Natural killer cell (primary cell): ENCODE measurements at places on chromosomes 3 and 15. TPM values are rescaled to one million over a fixed set of nuclear protein-coding genes. Genes with fewer than 3 reads are reported as not detected.
A peak's percentile ranks its signal among the peaks of the same experiment; 100 is the strongest.

Gene C3orf49
- not detected for total RNA-seq

Gene PPIP5K1
- total RNA-seq, result 38.2 TPM

Gene MOBP
- total RNA-seq, result not detected

DNA sequence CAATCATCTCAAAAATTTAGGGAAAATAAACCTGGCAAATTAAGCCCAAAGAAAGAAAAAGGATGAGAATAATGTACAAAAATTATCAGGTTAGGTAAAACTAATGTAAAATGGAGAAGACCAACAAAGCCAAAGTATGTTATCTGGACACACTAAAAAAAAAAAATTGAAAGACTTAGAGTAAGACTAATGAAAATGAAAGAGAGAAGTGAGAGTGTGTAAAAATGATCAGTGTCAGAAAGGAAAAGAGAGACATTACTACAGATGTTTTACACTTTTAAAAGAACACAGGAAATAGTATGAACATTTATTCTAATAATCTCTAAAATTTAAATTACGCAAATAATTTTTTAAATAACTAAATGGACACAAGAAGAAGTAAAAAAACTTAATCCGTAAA, 573.3 kb upstream of the NR2F2 start:
- no peak overlapping the region for H3K27ac ChIP-seq
- H3K4me1 ChIP-seq, result peaks cover 3% of the 10 kb centered on the region
- peaks cover 5% of the 10 kb centered on the region for H3K27me3 ChIP-seq
- DNase-seq, result no peak
- no peaks in the 10 kb centered on the region for H3K36me3 ChIP-seq
- H3K4me3 ChIP-seq, result no peak overlapping the region

DNA sequence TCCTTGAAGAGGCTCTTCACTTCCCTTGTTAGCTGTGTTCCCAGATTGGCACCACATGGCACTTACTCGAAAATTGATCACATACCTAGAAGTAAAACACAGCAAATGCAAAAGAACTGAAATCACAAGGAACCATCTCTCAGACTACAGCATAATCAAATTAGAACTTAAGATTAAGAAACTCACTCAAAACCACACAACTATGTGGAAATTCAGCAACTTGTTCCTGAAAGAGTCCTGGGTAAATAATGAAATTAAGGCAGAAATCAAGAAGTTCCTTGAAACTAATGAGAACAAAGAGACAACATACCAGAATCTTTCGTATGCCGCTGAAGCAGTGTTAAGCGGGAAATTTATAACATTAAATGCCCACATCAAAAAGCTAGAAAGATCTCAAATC, 566.3 kb upstream of the TGFBR2 start:
- H3K4me3 ChIP-seq, result no peak overlapping the region
- no peaks in the 10 kb centered on the region for H3K4me1 ChIP-seq
- no peak overlapping the region for H3K27ac ChIP-seq
- no peaks in the 10 kb centered on the region for H3K27me3 ChIP-seq
- H3K36me3 ChIP-seq, result no peaks in the 10 kb centered on the region

GRCh38 chr3:144482876-144483275, 511.3 kb downstream of the DIPK2A start:
- no peak overlapping the region for H3K27ac ChIP-seq
- H3K27me3 ChIP-seq, result no peaks in the 10 kb centered on the region
- H3K4me3 ChIP-seq, result no peak overlapping the region
- H3K36me3 ChIP-seq, result no peaks in the 10 kb centered on the region
- no peaks in the 10 kb centered on the region for H3K4me1 ChIP-seq

Gene SPINT1
- 1.7 TPM for total RNA-seq

Gene TM6SF1
- total RNA-seq, result 10.4 TPM

DNA sequence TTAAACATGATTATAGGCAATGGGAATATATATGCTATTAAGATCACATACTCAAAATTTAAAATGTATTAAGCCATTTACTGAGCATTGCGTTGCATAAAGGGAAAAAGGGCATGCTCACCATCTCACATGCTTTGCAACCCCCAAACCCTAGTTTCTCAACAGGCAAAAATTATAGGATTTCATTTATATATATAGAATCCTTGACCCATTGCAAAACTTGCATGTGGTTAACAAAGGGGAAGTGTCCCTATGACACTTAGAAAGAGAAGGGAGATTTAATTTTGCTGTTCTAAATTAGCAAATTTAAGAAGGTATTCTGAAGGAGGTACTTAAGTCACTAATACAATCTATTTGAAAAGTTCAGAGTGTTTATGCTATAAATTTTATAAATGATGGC, 837.8 kb downstream of the DIPK2A start:
- H3K36me3 ChIP-seq, result no peaks in the 10 kb centered on the region
- DNase-seq, result no peak
- H3K4me1 ChIP-seq, result no peaks in the 10 kb centered on the region
- no peaks in the 10 kb centered on the region for H3K27me3 ChIP-seq
- H3K27ac ChIP-seq, result no peak overlapping the region
- no peak overlapping the region for H3K4me3 ChIP-seq

Gene P2RY1
- 1.0 TPM for total RNA-seq

Gene RAB6B
- total RNA-seq, result 1.4 TPM

GRCh38 chr15:80007532-80007931, 36.5 kb upstream of the BCL2A1 start:
- H3K27ac ChIP-seq, result no peak overlapping the region
- no peaks in the 10 kb centered on the region for H3K27me3 ChIP-seq
- H3K36me3 ChIP-seq, result no peaks in the 10 kb centered on the region
- no peaks in the 10 kb centered on the region for H3K4me1 ChIP-seq
- no peak overlapping the region for H3K4me3 ChIP-seq

- H3K36me3 ChIP-seq, result no peaks in the 10 kb centered on the region
- no peak for DNase-seq
- no peaks in the 10 kb centered on the region for H3K27me3 ChIP-seq
- no peak overlapping the region for H3K27ac ChIP-seq
Measured at GRCh38 chr3:39376959-39377634, 6.1 kb upstream of the SLC25A38 start.

Gene LRRIQ4
- total RNA-seq, result not detected

DNA sequence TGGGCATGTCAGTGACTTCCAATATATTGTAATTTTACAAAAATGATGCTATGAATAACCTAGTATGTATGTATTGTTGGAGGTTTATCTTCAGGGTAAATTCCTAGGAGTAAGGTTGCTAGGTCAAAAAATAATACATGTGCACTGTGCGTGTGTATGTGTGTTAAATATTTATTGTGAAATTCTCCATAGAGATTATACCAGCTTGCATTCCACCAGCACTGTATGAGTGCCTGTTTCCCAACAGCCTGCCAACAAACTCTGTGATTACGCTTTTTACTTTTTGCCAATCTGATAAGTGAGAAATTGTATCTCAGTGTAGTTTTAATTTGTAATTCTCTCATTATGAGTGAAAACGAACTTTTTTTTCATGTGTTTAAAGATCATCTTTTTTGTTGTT, 12.6 kb upstream of the IGF2BP2 start:
- no peak overlapping the region for H3K27ac ChIP-seq
- H3K4me3 ChIP-seq, result no peak overlapping the region
- H3K36me3 ChIP-seq, result no peaks in the 10 kb centered on the region
- no peaks in the 10 kb centered on the region for H3K27me3 ChIP-seq

DNA sequence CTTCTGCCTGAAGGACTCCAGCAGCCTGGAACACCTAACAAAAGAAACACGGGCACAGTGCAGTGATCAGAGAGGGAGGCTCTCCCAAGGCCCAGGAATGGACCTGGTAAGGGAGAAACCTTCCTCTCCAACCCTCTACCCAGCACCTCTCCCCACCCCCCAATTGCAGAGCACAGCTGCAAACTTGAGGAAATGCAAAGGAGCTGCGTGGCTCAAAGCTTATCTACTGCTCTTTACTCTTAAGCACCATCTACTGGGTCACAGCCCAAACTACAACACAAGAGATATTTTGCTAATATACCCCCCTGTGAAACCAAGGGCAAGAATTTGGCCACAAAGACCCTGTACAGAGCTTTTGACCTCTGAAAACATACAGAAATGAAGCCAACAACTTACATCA, 328.3 kb downstream of the OXSM start:
- H3K4me3 ChIP-seq, result no peak overlapping the region
- H3K27me3 ChIP-seq, result no peaks in the 10 kb centered on the region
- H3K36me3 ChIP-seq, result no peaks in the 10 kb centered on the region
- H3K4me1 ChIP-seq, result no peaks in the 10 kb centered on the region

Gene HRG
- total RNA-seq, result not detected

DNA sequence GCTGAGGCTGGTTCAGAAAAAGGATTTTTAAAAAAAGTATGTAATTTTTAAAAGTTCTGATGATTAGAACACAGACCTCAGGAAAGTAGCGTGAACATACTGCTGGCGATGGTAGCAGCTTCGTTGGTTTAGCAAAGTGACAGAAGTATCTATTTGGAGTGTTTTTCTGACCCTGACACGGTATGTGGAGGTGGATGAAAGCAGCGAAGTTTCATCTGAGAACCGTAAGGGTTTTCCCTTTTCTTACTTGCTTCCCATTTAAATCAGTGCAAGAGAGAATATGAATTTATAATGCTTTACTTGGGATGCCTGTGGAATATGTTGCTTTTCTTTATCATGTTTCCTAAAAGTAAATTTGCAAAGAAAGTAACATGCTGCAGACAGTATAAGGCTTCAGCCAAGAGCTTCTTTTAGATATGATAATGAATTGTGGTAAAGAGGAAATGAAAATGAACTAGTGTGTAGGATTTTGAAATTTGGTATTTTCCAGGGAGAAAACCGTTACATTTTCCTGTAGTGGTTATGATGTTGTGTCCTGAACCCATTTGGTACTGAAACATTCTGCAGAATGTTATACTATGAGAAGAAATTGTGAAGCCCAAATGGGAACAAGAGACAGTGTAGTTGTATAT, 3.9 kb downstream of the CHST2 start:
- peak overlapping the region; percentile 80 for H3K4me3 ChIP-seq
- DNase-seq, result peak; percentile 17
- H3K27me3 ChIP-seq, result no peaks in the 10 kb centered on the region

Gene SLC51A
- total RNA-seq, result not detected

Gene ZKSCAN7
- 6.5 TPM for total RNA-seq

Gene CFAP161
- not detected for total RNA-seq

GRCh38 chr3:169548194-169548593, 115.3 kb downstream of the MECOM start:
- H3K36me3 ChIP-seq, result no peaks in the 10 kb centered on the region
- H3K4me3 ChIP-seq, result no peak overlapping the region
- no peaks in the 10 kb centered on the region for H3K4me1 ChIP-seq
- DNase-seq, result no peak
- no peak overlapping the region for H3K27ac ChIP-seq
- H3K27me3 ChIP-seq, result no peaks in the 10 kb centered on the region

GRCh38 chr15:59247364-59247763, 40.7 kb downstream of the LDHAL6B start:
- no peaks in the 10 kb centered on the region for H3K27me3 ChIP-seq
- H3K36me3 ChIP-seq, result no peaks in the 10 kb centered on the region
- no peak overlapping the region for H3K4me3 ChIP-seq
- peak; percentile 42 for DNase-seq
- no peak overlapping the region for H3K27ac ChIP-seq

DNA sequence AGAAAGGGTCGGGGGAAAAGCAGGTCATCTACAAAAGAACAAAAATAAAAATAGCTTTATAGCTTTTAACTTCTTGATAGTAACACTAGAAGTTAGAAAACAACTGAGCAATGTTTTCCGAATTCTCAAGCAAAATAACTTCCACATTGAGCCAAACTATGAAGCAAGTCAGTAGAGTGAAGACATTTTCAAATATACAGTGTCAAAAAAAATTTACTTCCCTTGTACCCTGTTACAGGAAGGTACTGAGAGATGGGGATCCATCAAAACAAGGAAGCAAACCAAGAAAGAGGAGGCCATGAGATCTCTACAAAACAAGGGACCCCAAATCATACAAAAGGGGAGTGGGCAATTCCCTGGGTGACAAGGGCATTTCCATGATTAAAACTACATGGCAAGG, 26.6 kb upstream of the STIMATE start:
- no peaks in the 10 kb centered on the region for H3K27me3 ChIP-seq
- DNase-seq, result no peak
- H3K4me3 ChIP-seq, result no peak overlapping the region
- H3K36me3 ChIP-seq, result peaks cover 35% of the 10 kb centered on the region
- no peaks in the 10 kb centered on the region for H3K4me1 ChIP-seq

DNA sequence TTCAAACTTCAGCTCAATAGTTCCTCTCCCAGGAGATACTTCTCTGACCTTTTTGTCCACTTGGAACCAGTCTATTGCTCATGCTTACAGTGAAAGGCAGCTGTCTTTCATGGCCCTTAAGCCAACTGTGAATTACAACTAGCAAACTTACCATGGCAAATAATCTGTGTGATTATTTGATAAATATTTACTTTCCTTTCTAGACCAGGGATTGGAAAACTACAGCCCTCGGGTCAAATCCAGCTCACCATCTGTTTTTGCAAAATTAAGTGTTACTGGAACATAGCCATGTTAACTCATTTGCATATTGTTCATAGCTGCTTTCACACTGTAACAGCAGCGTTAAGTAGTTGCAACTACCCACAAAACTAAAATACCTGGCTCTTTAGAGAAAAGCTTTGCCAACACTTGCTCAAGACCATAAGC, 289.1 kb upstream of the MCTP2 start:
- H3K4me3 ChIP-seq, result no peak overlapping the region
- DNase-seq, result no peak
- H3K27me3 ChIP-seq, result no peaks in the 10 kb centered on the region
- no peaks in the 10 kb centered on the region for H3K4me1 ChIP-seq
- H3K27ac ChIP-seq, result no peak overlapping the region

GRCh38 chr15:51191766-51192165, 97.1 kb upstream of the TNFAIP8L3 start:
- H3K4me1 ChIP-seq, result peaks cover 4% of the 10 kb centered on the region
- H3K27me3 ChIP-seq, result no peaks in the 10 kb centered on the region
- H3K27ac ChIP-seq, result no peak overlapping the region

GRCh38 chr3:123290962-123291361, 89.2 kb downstream of the SEC22A start:
- no peaks in the 10 kb centered on the region for H3K27me3 ChIP-seq
- DNase-seq, result no peak
- H3K4me3 ChIP-seq, result no peak overlapping the region
- H3K27ac ChIP-seq, result no peak overlapping the region
- H3K36me3 ChIP-seq, result no peaks in the 10 kb centered on the region

DNA sequence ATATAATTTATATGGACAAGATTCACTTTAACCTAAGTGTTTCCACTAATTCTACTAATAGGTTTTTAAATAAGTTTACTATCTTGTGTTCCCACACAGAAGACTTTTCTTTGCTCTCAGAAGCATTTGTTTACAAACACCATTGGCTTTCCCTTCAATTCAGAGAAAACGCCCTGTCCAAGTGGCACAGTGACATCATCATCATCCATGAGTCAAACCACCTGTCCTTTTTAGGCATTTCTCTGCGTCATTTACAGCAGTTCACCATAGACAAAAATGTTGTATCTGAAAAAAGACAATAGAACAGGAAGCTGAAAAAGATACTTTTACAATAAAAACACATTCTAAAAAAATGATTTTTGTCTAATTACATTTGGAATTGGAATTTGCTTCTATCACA, 9.3 kb upstream of the BCL2L10 start:
- H3K27ac ChIP-seq, result no peak overlapping the region
- no peak overlapping the region for H3K4me3 ChIP-seq
- DNase-seq, result no peak
- no peaks in the 10 kb centered on the region for H3K27me3 ChIP-seq
- H3K36me3 ChIP-seq, result peaks cover 4% of the 10 kb centered on the region

- peak; percentile 7 for DNase-seq
- H3K27ac ChIP-seq, result no peak overlapping the region
- H3K27me3 ChIP-seq, result no peaks in the 10 kb centered on the region
Measured at GRCh38 chr15:99438224-99438585, 127.6 kb upstream of the MEF2A start.
